ENCODE measurements at places on chromosomes 5 and 9.

DNA sequence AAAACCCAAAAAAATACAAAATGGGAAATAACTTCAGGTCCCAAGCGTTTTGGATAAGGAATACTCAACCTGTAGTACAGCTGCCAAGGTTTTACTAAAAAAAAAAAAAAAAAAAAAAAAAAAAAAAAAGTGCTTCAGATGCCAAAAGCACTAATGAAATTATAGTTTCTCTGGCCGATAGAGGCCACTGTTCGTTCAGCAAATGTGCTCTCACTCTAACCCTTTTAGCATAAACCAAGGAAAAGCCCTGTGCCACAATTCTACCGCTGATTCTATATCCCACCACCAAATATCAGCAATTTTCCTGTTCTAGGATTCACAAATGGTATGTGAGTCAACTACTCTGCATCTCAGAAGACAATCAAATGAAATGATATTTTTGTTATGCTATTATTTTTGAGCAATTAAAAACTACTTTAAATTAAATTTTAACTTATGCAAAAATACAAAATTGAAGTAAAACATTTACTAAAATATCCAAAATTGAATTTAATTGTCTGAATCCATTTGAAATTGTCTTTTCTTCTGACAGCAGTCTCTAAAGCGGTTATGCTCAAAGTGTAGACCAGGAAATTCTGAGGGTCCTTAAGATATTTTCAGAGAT is 79.8 kb downstream of the RICTOR start:
- DNase-seq: peak; percentile 58

GRCh38 chr9:123742009-123742767 is 187.7 kb downstream of the DENND1A start:
- DNase-seq: no peak

- DNase-seq: peak; percentile 27
Measured at GRCh38 chr5:126446498-126447224, 23.5 kb downstream of the GRAMD2B start.

DNA sequence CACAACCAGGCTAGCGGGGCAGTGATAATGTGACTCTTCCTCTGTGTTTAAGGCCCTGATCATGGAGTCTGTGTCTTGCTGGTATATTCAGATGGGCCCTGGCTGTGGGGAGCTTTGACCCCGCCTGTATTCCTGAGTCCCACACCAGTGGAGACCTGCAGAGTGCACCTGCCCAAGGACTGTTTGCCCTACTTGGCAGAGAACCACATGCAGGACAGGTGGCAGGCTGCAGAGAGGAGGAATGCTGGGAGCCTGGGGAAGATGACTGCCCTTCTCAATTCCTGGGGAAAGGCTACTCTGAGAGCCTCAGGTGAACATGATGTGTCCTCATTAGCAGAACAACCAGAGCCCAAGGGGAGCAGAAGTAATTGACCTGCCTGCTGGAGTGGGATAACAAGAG is 36.2 kb downstream of the IARS1 start:
- DNase-seq: no peak

DNA sequence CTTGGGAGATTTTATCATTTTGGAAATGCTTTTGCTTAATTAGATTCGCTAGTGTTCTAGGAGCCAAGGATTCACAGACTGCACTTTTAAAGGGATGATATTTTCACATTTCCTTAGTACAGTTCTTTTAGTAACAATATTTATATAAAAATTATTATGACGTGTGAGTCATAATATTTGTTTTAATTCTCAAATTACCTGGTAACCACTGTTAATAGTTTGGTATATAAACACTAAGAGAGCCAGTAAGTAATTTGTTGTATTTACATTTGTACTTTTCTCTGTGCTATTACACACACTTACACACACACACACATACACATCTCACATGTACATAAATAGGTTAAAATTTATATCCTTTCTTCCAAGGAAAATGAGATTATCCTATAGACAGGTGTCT is 58.8 kb upstream of the RAD23B start:
- no peak for DNase-seq

DNA sequence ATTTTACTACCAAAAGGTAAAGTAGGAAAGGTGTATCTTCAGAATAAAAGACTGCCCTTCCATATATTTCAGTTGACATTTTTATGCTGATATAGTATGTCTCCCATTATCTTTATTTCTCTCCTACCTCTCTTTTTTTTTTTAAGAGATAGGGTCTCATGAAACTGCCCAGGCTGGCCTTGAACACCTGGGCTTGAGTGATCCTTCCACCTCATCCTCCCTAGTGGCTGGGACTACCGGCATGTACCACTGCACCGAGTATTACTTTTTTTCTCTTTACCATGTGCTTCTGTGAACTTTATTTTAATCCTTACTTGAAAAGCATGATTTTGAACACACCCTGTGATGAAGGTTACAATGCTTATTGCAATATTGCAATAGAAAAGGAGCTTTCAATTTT is 42.7 kb downstream of the NIPBL start:
- DNase-seq: no peak

DNA sequence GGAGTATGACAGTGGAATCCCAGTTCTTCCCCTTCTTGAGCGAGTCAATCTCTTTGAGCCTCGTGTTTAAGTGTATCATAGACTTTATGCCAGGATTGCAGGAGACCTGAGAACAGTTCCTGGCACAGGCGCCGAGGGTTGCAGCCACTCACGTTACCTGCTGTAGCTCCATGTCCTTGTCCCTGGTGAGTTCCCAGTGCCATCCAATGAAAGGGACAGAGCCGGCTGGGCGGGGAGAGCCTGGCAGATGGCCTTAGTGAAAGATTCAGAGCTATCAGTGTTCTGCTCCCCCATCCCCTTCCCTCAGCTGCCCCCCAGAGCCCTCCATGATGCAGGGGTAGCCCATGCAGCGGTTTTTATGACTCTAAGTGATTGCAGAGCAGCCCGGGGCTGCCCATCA is 554.0 kb downstream of the BNC2 start:
- no peak for DNase-seq

DNA sequence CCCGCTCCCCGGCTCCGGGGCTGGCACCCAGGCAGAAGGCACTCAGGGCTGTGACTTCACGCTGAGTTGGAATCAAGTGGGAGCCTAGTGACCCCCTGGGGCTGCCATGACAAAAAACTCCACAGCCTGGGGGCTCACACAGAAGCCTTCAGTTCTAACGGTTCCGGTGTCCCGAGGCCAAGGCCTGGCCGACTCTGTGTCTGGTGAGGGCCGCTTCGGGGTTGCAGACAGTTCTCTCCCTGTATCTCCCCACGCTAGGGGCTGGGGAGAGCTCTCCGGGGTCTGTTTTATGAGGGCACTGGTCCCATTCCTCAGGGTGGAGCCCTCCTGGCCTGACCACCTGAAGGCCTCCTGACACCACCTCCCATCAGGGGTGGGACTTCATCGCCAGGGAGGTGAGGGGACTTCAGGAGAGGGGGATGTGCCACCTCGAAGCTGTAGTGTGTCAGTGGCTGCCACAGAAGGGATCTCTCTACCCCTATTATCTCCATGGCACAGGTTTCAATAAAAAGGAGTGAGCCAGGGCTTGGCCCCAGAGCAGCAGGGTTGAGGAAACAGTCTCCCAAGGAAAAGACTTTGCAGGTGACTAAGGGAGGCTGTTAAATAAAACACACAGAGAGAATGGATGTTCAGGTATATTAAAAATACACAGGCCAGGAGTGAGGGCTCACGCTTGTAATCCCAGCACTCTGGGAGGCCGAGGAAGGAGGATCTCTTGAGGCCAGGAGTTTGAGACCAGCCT is 1.5 kb upstream of the SLC6A3 start:
- no peak for DNase-seq

DNA sequence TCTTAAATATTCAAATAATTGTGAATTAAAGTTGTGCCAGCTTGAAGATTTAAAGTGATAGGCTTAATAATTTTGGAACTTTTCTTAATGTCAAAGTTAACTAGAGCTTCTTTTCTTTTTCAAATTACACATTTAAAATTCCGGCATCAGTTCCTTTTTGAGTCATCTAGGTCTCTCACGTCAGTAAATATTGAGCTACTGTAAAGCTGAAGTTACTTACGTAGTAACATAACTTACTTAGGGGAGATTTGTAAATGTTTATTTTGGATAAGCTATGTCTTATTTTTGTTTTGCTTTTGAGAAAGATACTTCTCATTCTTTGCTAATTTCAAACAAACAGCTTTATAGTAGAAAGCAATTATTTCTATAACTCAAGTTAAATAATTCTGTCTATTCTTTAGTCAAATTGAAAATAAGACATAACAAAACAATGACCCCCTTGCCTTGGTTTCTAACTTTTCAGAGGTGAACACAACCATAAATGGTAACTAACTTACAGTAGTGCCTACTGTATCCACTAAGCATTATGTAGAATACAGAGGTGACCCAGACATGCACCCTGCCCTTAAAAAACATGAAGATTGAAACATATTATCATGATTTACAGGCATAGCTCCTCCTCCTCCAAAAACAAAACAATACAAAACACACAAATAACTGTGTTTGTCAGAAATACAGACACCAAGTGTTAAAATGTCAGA is 29.8 kb downstream of the CD274 start:
- DNase-seq: no peak

DNA sequence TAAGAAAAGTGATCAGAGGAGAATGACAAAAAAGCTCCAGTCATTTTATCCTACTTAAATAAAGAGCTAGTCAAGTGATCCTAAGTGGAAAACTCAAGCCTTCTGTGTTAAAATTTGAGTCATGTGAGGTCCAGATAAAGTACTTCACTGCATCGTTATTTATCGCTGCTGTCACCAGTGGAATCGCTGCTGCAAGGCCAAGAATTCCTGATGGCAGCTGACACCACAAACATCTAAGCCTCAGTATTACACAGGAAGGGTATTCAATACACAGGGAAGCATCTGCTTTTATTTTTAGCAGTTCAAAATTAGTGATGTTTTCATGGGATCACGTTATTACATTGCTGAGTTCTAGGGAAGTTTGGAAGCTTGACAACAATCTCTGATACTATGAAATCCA is 190.3 kb downstream of the GOLPH3 start:
- DNase-seq: no peak

DNA sequence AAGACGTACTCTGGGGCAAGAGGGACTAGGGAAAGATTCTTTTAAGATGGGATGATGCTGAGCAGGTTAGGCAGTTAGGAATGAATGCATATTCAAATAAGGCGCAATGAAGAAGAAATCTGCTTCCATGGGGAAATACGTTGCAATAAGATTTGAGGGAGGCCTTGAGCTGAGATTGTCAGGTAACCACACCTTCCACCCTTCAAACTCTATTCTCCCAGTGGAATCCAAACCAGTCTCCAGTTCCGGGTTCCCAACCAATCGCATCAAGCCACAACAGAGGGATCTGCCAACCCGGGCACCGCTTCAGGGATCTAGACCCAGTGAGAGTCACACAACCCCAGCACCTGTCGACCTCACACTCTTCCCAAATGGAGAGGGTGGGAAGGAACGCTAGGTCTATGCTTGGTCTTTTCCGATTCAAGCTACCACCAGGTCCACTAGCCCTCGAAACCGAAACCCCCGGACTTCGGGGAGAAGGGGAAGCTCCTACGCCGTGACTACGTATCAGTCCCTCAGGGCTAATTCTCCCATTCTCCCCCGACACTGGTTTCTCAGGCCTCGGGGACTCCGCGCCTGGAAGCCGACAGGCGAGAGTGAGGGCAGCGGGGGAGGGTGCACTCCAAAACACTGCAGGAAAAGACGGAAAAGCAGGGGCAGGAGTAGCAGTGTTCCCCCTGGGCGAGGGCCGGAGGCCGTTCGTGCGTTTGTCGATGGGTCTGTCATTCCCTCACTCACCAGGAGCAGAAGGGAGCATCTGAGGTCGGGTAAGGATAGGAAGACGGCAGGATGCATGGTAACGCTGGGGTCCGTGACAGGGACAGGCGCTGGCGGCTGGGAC is 534 bp downstream of the ERP44 start:
- DNase-seq: peak; percentile 44

- no peak for DNase-seq
Measured at GRCh38 chr9:27539479-27540441, 10.1 kb upstream of the MOB3B start.

DNA sequence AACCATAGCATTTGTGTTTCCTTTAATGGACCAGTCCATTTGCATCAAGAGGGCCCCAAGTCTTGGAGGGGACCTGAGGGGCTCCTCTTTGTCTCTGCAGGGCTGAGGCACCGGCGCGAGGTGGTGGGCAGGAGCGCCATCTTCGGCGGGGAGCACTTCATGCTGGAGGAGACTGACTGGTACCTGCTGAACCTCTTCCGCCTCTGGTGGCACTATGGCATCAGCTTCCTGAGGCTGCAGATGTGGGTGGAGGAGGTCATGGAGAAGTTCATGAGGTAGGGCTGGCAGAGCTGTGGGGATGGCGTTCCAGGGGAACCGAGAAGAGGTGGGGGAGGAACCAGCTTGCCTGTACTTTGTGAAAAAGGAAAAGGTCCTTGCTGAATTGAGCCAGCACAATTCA is 6.1 kb downstream of the PCYOX1L start:
- no peak for DNase-seq

DNA sequence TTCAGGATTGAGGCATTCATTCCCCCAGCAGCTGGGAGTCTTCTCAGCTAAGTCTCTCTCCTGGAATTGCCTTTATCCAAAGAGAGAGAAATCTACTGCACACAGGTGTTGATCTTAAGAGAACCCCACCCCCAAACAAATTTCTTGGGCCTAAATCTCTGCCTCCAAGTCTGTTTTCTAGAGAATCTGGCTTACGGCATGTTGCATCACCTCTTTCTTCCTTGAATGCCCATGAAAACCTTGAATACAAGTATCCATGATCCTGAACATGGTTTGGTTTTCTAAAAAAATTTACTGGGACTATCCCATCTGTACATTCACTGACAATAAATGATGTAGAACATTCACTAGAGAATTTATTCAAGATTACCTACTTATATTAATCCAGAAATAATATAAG is 401.6 kb downstream of the PDE4D start:
- no peak for DNase-seq

- no peak for DNase-seq
Measured at GRCh38 chr5:6837519-6838110, 124.4 kb downstream of the TENT4A start.

DNA sequence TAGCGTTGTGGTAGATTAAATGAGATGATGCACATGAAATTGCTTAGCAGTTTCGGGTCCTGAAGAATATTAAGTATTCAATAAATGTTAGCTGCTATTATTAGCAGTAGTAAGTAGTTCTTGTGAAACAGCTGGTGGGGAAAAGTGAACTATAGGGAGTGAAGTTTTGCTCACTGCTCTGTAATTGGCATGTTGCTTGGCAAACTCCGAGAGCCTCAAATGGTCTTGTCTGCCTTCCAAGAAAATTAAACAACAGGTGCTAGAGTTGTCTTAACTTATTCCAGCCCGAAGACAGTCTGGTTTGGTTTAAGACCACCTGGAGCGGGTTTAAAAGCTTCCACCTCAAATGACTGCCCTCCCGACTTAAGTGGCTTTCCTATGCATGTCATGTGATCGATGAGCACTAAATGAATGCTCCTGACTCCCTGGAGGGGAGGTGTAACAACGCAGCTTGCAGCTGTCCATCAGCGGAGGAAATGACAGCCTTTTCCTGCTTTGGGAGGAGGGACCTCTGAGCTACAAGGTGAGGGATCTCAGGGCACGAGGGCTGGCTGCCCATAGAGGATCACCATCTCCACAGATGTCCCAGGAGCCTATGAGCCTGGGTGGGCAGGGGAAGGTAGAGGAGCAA is 202.9 kb upstream of the PANK3 start:
- DNase-seq: no peak

- peak; percentile 9 for DNase-seq
Measured at GRCh38 chr5:97022898-97023297, 87.0 kb downstream of the LNPEP start.

All from CD4-positive, alpha-beta T cell treated with Interleukin-17A for 1 hour (primary cell).